ENCODE measurements at places on chromosomes 13 and 19.

DNA sequence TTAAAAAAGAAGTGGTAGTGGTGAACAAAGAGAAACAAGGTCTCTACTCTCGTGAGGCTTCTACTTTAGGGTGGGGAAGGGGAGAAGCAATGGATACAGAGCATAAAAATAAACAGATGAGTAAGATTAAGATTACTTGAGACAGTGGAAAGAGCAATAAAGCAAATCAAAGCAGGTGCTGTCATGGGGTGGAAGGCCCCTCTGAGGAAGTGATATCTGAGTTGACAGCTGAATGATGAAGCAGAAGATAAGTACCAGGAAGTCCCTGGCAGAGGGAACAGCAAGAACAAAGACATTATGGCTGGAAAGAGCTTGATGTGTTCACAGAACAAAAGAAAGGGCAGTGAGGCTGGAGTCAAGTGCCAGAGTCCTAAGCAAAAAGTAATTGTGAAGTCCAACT is 221.8 kb downstream of the ENOX1 start:
- DNase-seq, result no peak

- no peak for DNase-seq
Observed at GRCh38 chr13:99704390-99704789, 203.1 kb downstream of the TM9SF2 start.

GRCh38 chr19:34560229-34560628 is 78.7 kb downstream of the WTIP start:
- DNase-seq, result no peak

- no peak for DNase-seq
Observed at GRCh38 chr19:53982001-53982451, 9.4 kb upstream of the CACNG6 start.

- DNase-seq, result no peak
Observed at GRCh38 chr19:44747739-44748425, 626 bp upstream of the BCL3 start.

- DNase-seq, result no peak
Observed at GRCh38 chr19:3494559-3494958, 5.9 kb downstream of the DOHH start.

DNA sequence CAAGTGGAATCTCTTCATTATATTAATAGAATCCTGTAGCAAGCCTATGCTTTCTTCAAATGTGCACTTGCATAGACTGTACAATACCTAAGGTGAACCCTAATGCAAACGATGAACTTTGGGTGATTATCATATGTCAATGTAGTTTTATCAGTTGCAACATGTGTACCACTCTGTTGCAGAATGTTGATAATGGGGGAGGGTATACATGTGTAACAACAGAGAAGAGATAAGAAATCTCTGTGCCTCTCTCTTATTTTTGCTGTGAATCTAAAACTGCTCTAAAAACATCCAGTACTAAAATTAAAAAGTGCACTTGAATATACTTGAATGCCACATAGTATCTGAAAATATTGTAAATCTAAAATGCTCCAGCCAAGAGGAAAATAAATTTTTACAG is 820.8 kb upstream of the MIR17HG start:
- no peak for DNase-seq

All from glomerular endothelial cell (primary cell).